Esophagus muscularis mucosa (tissue), 4 donors: ENCODE measurements at places on chromosomes 16 and 17. TPM values are rescaled to one million over a fixed set of nuclear protein-coding genes. Genes with fewer than 3 reads are reported as not detected.

DNA sequence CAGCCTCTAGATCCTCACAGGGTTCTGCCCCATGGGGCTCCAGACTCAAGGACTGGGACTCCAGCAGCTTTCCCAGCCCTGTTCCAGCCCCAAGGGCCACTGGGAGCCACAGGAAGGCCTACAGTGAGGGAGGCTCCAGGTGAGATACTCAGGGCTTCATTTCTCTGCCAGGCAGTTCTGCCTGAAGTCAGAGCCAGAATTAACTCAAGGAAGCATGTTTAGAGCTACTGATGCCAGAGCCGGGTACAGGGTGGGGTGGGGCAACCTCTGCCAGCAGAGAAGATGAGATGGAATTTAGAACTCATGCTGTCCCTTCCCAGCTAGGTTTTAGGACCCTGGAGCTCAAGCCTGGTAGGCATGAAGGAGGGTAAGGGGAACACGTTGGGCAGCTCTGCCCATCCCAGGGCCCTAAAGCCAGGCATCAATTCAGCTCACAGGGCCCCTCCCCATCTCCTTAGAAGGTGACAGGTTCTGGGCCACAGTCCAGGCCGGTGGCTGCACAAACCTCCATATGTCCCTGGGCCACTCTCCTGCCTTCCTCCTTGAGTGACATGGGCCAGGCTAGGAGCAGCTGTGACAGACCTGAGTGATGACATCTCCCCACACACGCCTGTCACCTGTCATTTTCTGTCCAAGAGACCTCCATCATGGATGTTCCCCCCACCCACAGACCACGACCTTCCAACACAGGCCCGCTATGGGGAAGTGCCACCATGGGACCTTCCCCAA, 24.5 kb upstream of the SPPL2C start:
- H3K27ac ChIP-seq = no peak overlapping the region
- no peak overlapping the region for H3K4me3 ChIP-seq
- no peaks in the 10 kb centered on the region for H3K36me3 ChIP-seq

DNA sequence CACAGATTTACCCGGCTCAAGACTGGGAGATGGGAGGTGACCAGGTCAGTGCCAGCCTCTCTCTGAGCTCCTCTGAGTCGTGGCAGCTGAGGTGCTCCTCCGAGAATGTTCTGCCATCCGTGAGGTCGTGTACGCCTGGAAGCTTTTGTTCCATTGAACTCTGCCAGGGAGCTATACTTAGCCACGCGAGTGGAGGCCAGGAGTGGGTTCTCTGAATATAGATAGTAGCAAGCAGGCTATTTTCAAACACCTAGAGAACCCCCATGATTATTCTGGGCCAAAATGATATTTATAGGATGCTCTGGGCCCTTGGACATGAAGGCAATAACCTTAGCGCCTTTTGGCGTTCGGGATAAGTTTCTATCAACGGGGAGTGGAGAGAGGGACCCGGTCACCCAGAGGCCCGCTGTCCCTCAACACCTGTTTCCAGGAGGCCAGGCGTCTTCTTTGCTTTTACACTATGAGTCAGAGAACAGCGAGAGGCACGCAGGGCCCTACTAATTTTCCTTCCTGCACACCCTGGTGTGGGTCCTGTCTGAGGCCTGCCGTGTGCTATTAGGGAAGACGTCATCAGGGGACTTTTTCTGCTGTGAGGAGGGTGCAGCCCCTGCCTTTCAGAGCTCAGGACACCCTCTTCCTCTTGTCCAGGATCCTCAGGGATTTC, 11.0 kb upstream of the MVD start:
- peaks cover 8% of the 10 kb centered on the region for H3K36me3 ChIP-seq
- H3K4me3 ChIP-seq = no peak overlapping the region
- H3K27me3 ChIP-seq = no peaks in the 10 kb centered on the region

DNA sequence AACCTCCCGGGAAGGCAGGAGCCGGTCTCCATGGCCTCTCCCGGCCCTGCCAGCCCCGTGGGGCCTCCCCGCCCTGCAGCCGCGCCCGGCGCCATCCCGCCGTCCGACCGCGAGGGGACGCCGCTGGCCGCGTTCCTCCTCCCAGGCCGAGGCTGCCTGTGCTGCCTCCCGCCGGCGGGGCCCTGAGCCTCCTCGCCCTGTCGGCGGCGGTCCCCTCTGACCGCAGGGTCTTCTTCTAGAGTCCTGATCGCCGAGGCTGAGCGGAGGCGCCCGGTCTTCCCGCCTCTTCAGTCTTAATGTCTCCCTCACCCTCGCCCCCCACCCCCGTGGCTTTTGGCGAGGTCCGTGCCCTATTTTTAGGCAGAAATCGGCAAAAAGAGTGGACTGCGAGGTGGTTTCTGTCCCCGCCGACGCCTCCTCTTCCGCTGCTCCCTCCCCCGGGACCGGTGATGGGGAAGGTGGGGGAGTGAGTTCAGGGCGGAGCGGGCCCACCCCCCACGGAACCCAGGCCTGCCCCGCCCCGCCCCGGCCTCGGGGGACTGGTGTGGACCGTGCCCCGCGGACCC, 794 bp upstream of the CPNE7 start:
- H3K27ac ChIP-seq = no peak overlapping the region
- peaks cover 22% of the 10 kb centered on the region for H3K4me1 ChIP-seq
- no peak for DNase-seq
- no peaks in the 10 kb centered on the region for H3K36me3 ChIP-seq
- peak overlapping the region; percentile 36 for H3K4me3 ChIP-seq

The CNGB1 gene
- 0.97 TPM for total RNA-seq

The ABCC6 gene
- total RNA-seq = 0.46 TPM

GRCh38 chr17:3600529-3601205, 8.5 kb downstream of the TRPV1 start:
- H3K36me3 ChIP-seq = peaks cover 13% of the 10 kb centered on the region
- no peak overlapping the region for H3K27ac ChIP-seq
- no peaks in the 10 kb centered on the region for H3K27me3 ChIP-seq

DNA sequence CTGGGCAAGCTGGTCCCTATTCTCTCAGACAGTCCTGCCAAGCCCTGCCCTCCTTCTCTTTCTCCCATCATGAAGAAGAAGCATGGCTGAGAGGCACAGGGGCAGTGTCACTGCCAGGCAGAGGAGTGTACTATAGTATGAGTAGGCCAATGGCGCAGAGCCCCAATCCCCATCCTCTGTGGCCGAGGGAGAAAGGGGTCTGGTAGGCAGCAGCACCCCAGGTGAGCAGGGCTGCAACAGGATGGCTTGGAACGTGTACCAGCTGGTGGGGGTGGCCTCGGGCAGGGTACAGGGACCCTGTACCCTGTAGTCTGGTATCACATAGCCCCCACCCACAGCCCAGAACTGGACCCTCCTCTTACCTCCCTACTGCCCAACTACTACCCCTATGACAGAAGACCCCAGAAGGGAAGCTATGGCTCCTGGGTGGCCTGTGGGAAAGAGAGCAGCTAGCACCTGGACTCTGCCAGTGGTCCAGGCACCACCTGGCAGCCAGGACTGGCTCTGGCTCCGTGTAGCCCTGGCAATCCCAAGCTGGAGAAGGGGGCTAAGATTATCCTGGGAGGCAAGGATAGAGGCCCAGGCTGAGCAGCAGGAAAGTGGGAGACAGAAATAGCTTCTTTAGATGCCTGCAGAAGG, 4.4 kb downstream of the SMARCD2 start:
- peaks cover 42% of the 10 kb centered on the region for H3K36me3 ChIP-seq
- H3K4me1 ChIP-seq = peaks cover 73% of the 10 kb centered on the region
- no peaks in the 10 kb centered on the region for H3K27me3 ChIP-seq
- no peak for DNase-seq
- peak overlapping the region; percentile 98 for H3K27ac ChIP-seq
- H3K4me3 ChIP-seq = peak overlapping the region; percentile 39

GRCh38 chr16:70692873-70693671, 7.2 kb upstream of the MTSS2 start:
- no peaks in the 10 kb centered on the region for H3K27me3 ChIP-seq
- DNase-seq = no peak
- no peaks in the 10 kb centered on the region for H3K36me3 ChIP-seq
- H3K4me3 ChIP-seq = no peak overlapping the region
- H3K27ac ChIP-seq = peak overlapping the region; percentile 96

GRCh38 chr17:17943281-17943984, 28.8 kb downstream of the TOM1L2 start:
- peaks cover 66% of the 10 kb centered on the region for H3K4me1 ChIP-seq
- H3K4me3 ChIP-seq = no peak overlapping the region
- H3K36me3 ChIP-seq = no peaks in the 10 kb centered on the region
- no peaks in the 10 kb centered on the region for H3K27me3 ChIP-seq
- DNase-seq = no peak

- H3K27me3 ChIP-seq = no peaks in the 10 kb centered on the region
- no peaks in the 10 kb centered on the region for H3K4me1 ChIP-seq
- no peak for DNase-seq
- H3K27ac ChIP-seq = no peak overlapping the region
- no peak overlapping the region for H3K4me3 ChIP-seq
- H3K36me3 ChIP-seq = no peaks in the 10 kb centered on the region
These were observed 86.6 kb upstream of the NETO2 start for GRCh38 chr16:47230296-47230695.

DNA sequence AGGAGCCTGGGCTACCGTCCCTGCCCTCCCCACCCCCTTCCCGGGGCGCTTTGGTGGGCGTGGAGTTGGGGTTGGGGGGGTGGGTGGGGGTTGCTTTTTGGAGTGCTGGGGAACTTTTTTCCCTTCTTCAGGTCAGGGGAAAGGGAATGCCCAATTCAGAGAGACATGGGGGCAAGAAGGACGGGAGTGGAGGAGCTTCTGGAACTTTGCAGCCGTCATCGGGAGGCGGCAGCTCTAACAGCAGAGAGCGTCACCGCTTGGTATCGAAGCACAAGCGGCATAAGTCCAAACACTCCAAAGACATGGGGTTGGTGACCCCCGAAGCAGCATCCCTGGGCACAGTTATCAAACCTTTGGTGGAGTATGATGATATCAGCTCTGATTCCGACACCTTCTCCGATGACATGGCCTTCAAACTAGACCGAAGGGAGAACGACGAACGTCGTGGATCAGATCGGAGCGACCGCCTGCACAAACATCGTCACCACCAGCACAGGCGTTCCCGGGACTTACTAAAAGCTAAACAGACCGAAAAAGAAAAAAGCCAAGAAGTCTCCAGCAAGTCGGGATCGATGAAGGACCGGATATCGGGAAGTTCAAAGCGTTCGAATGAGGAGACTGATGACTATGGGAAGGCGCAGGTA, 762 bp downstream of the CDK12 start:
- H3K4me3 ChIP-seq = peak overlapping the region; percentile 98
- H3K4me1 ChIP-seq = peaks cover 41% of the 10 kb centered on the region
- DNase-seq = no peak
- H3K27me3 ChIP-seq = no peaks in the 10 kb centered on the region
- peak overlapping the region; percentile 94 for H3K27ac ChIP-seq
- H3K36me3 ChIP-seq = no peaks in the 10 kb centered on the region

The SEC14L5 gene
- total RNA-seq = 1.8 TPM

DNA sequence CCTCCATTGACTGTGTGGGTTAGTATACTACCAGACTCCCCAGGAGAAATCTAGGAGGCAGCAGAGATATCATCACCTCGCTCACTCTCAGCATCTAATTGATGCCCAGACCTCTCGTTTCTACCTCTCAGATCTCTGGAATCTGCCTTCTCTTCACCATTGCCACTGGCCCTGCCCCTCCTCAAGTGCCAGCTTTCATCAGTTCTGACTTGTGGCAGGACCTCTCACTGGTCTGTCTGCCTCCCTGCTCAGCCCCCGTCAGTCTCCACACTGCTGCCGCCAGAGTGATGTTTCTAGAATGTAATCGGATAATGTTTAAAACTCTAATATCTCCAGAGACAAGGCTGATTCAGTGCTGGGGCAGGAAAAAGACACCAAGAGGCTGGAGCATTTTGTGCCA, 15.2 kb downstream of the GAN start:
- H3K27ac ChIP-seq = no peak overlapping the region
- H3K36me3 ChIP-seq = no peaks in the 10 kb centered on the region
- H3K27me3 ChIP-seq = no peaks in the 10 kb centered on the region

The STH gene
- not detected for total RNA-seq

DNA sequence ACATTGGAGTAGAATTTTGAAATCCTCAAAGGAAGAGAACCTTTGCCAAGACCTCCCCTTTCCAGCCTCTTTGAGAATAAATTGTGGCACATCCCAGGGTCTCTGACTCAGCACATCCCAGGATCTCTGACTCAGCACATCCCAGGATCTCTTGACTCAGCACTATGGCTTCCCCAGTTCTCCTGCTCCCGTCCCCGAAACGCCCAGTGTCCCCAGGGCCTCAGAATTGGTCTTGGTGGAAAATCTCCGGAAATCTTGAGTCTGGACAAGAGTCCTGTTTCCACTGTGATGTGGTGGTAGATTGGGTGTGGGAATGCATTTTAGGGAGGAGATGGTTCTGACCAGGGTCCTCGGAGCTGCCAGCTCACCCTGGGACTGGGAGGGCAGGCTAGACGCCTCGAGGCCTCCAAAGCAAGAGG, 19.2 kb downstream of the PLXDC1 start:
- H3K4me3 ChIP-seq = no peak overlapping the region
- H3K4me1 ChIP-seq = peaks cover 16% of the 10 kb centered on the region
- H3K36me3 ChIP-seq = no peaks in the 10 kb centered on the region
- DNase-seq = no peak

GRCh38 chr17:38797158-38797490, 2.2 kb downstream of the PIP4K2B start:
- H3K4me3 ChIP-seq = peak overlapping the region; percentile 78
- H3K36me3 ChIP-seq = peaks cover 7% of the 10 kb centered on the region
- H3K27ac ChIP-seq = peak overlapping the region; percentile 99
- no peaks in the 10 kb centered on the region for H3K27me3 ChIP-seq

DNA sequence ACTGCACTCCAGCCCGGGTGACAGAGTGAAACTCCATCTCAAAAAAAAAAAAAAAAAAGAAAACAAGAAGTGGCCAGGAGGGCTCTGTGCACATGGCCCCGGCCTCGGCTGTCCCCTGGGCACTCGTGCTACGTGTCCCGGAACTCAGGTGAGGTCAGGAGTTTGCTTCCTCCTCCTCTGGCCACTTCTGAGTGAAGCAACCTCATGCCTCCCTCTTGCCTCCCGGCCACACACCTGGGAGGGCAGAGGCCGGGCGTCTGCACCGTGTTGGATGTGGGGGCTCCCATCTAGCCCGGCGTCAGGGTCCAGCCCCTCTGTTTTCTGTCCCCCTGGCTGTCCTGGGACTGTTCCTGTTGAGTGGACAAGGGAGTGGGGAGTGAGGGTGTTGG, 22.2 kb downstream of the ASPSCR1 start:
- H3K4me3 ChIP-seq = no peak overlapping the region
- H3K27ac ChIP-seq = no peak overlapping the region
- no peaks in the 10 kb centered on the region for H3K27me3 ChIP-seq
- H3K4me1 ChIP-seq = peaks cover 20% of the 10 kb centered on the region

- no peak for DNase-seq
- H3K4me1 ChIP-seq = peaks cover 35% of the 10 kb centered on the region
- H3K36me3 ChIP-seq = peaks cover 30% of the 10 kb centered on the region
- H3K27me3 ChIP-seq = no peaks in the 10 kb centered on the region
These were observed 2.3 kb downstream of the GP1BA start for GRCh38 chr17:4934173-4934979.

The KRT9 gene
- not detected for total RNA-seq

GRCh38 chr16:70793851-70794502, 7.0 kb downstream of the VAC14 start:
- no peak overlapping the region for H3K4me3 ChIP-seq
- H3K27me3 ChIP-seq = no peaks in the 10 kb centered on the region
- no peak for DNase-seq
- peaks cover 21% of the 10 kb centered on the region for H3K36me3 ChIP-seq
- peaks cover 8% of the 10 kb centered on the region for H3K4me1 ChIP-seq

DNA sequence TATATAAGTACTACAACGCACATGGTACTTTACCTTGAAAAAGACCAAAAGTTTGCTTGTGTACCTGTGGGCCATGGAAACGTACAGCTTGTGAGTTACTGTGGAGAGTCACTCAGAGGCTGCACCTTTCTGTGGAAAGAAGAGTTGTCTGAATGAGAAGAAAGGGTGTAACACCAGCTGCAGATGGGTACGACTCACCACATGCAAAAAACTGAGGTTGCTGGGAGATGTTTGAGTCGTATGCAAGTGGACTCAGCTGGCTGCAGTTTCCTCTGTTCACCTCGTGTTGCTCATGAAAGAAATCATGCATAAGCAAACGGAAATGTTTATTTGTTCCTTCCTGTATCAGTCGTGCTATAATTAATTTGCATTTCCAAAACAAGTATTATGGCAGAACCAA, 22.4 kb upstream of the DYNLRB2 start:
- no peaks in the 10 kb centered on the region for H3K36me3 ChIP-seq
- H3K27ac ChIP-seq = no peak overlapping the region

The TPSG1 gene
- total RNA-seq = 0.39 TPM
